ENCODE measurements at places on chromosomes 2 and 18. TPM values are rescaled to one million over a fixed set of nuclear protein-coding genes. Genes with fewer than 3 reads are reported as not detected.
A peak's percentile ranks its signal among the peaks of the same experiment; 100 is the strongest.

- no peak for DNase-seq
- H3K4me3 ChIP-seq = no peak overlapping the region
- H3K27me3 ChIP-seq = no peaks in the 10 kb centered on the region
- no peak overlapping the region for H3K27ac ChIP-seq
Measured at GRCh38 chr2:143152637-143153036, 23.4 kb downstream of the ARHGAP15 start.

DNA sequence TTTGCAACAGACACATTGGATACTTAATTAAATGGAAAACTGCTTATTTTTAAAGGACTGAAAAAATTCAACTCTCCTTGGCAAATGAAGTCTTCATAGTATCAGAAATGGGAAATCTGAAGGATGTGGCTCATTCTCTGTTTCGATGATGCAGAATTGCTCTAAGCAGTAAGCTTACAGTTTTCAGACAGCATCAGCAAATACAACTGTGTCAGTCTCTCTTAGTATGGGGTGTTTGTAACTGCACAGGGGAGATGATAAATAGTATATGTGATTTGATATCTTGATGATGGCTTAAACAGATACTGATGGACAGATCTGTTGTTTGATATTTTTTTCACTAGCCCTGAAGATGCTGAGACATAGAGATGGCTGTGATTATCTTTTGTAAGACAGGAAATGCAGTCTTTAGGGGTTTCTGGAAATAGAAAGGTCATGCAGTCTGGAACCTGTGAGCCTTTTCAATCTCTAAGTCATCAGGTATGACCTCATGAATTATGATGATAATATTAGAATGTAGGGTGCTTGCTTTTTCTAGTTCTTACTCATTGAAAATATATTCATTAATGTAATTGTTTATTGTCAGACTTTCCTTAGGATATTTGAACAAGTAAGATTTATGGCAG, 84.2 kb downstream of the SLC4A10 start:
- DNase-seq = no peak
- peak overlapping the region; percentile 16 for H3K27ac ChIP-seq
- peaks cover 1% of the 10 kb centered on the region for H3K27me3 ChIP-seq
- H3K4me1 ChIP-seq = peaks cover 13% of the 10 kb centered on the region
- H3K4me3 ChIP-seq = peak overlapping the region; percentile 21
- H3K36me3 ChIP-seq = no peaks in the 10 kb centered on the region

DNA sequence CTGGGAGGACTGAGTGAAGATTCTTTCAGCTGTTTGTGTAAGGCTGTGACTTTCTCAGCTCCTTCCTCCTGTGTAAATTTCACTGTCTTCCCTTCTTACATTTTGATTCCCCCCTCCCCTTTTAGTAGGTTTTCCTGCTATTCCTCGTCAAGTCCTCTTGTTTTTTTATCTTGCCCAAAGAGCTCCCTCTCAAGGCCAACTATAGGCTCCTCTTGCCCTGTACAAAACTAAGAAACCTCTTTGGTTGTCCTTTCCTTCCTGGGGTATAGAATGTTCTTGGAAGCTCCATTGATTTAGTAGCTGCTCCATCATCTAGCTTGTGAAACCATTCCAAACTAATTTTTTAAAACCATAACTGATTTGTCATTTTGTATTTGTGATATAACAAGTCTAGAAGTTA, 7.3 kb downstream of the CCDC121 start:
- no peak overlapping the region for H3K4me3 ChIP-seq
- H3K27me3 ChIP-seq = no peaks in the 10 kb centered on the region
- no peak for DNase-seq

The MRPL33 gene
- total RNA-seq = 58.4 TPM

The EMX1 gene
- total RNA-seq = not detected

GRCh38 chr2:15040429-15041084, 408.0 kb downstream of the LRATD1 start:
- H3K36me3 ChIP-seq = no peaks in the 10 kb centered on the region
- H3K27ac ChIP-seq = no peak overlapping the region
- peaks cover 6% of the 10 kb centered on the region for H3K27me3 ChIP-seq
- peaks cover 4% of the 10 kb centered on the region for H3K4me1 ChIP-seq
- no peak overlapping the region for H3K4me3 ChIP-seq
- no peak for DNase-seq

DNA sequence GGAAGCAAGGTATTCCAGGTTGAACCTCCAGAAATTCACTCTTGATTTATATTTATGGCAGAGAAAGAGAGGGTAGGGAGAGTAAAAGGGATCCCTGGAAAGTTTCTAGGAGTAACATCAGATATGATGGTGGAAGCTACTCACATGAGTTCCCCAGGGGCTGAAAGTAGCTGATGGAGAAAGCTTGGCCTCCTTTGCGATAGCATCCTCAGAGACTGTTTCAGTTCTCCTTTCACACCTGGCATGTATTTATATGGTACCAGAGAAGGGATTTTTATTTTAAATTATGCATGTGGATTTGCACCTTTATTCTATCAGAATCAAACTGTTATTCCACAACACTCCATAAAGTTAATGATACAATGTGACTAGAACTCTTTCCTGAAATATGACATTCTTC, 126.3 kb upstream of the OSR1 start:
- H3K4me1 ChIP-seq = peaks cover 10% of the 10 kb centered on the region
- H3K27me3 ChIP-seq = peaks cover 3% of the 10 kb centered on the region
- DNase-seq = no peak
- no peak overlapping the region for H3K27ac ChIP-seq
- H3K36me3 ChIP-seq = no peaks in the 10 kb centered on the region

- H3K4me1 ChIP-seq = peaks cover 12% of the 10 kb centered on the region
- H3K27ac ChIP-seq = peak overlapping the region; percentile 6
- no peaks in the 10 kb centered on the region for H3K36me3 ChIP-seq
- DNase-seq = no peak
- no peaks in the 10 kb centered on the region for H3K27me3 ChIP-seq
Measured at GRCh38 chr18:12420821-12421421, 13.2 kb downstream of the PRELID3A start.

DNA sequence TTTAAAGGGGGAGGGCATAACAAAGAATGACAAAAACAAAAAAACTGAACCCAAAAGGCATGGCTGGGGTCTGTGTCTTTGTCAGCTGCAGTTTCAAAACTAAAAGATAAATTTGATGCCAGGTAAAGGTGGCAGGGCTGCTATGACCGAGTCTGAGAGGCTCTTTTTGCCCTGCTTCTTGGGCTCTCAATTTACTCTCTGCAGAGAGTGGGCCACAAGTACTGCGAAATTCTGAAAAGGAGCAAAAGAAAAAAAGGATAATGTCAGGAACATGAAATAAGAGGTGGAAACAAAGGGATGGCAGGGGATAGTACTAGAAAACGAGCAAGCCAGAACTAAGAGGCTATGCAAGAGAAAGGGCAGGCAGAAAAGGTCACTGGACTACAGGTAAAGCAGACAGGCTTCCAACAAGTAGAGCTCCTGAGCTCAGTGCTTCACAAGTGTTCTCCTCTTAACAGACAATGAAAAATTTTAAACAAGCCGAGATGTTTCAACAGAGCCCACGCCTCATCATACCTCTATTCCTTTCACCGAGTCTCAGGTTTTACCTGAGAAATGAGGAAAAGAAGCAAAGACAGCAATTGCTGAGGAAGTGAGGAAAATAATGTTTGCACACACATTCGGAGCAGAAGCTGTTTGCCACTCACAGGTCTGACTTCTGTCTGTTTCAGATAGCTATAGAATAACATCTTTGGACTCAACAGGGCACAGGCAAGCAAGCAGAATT, 7.3 kb downstream of the IRS1 start:
- H3K27me3 ChIP-seq = no peaks in the 10 kb centered on the region
- peak overlapping the region; percentile 34 for H3K27ac ChIP-seq
- no peak for DNase-seq
- peaks cover 36% of the 10 kb centered on the region for H3K36me3 ChIP-seq

DNA sequence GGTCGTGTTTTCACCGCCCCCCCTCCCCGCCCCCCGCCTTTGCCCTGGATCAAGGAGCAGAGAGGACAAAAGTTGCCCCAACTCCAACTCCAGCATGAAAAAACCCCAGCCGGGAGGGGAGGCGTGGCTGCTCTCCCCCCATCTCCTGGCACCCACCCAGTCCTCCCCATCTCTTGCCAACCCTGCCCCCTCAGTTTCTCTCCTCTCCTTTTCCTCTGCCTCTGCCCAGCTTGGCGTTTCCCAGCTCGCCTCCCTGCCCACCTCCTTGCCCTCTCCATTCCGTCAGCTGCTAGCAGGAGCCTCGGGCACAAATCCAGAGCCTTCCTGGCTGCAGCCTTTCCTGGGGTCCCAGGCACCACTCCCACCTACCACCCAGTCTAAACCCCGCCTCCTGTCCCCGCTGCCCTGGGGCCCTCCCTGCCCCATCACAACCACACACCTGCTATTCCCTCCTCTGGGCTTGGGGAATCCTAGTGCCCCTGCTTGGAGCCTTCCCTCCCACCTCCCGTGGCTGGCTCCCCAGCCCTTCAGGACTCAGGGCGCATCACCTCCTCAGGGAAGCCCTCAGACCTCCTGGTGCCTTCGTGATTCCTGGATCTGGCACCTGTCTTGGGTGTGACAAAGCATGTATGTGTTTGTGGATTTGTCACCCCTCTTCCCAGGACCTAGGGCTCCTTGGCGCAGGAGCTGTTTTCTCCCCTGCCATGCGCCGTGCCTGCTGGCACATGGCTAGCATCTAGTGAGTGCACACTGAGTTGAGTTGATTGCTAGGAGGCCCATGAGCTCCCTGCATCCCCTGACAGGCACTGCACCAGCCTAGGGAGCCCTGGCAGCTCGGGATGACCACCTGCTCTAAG, 209.1 kb downstream of the TFCP2L1 start:
- H3K27me3 ChIP-seq = peaks cover 25% of the 10 kb centered on the region
- H3K36me3 ChIP-seq = no peaks in the 10 kb centered on the region
- no peak for DNase-seq
- H3K4me1 ChIP-seq = no peaks in the 10 kb centered on the region
- no peak overlapping the region for H3K4me3 ChIP-seq
- H3K27ac ChIP-seq = no peak overlapping the region

DNA sequence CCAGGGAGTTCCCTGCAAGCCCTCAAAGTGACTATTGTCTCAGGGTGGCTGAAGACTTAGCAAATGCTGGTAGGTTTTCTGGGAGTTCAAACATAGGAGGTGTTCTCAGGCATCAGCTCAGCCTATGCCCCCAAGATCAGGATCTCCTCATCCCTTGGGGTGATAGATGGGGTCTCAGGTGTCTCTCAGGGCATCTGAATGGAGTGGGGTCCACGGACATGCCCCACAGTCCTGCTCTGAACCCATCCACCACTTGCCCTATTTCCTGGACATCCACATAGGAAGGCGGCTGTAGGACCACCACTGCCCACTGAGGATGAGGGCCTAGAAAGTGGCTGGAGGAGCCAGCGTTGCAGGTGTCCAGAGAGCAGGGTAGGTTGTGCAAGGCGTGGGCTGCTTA, 287.0 kb upstream of the CXCR4 start:
- H3K36me3 ChIP-seq = no peaks in the 10 kb centered on the region
- H3K27me3 ChIP-seq = peaks cover 52% of the 10 kb centered on the region
- no peak overlapping the region for H3K27ac ChIP-seq
- no peak overlapping the region for H3K4me3 ChIP-seq
- H3K4me1 ChIP-seq = peaks cover 5% of the 10 kb centered on the region

DNA sequence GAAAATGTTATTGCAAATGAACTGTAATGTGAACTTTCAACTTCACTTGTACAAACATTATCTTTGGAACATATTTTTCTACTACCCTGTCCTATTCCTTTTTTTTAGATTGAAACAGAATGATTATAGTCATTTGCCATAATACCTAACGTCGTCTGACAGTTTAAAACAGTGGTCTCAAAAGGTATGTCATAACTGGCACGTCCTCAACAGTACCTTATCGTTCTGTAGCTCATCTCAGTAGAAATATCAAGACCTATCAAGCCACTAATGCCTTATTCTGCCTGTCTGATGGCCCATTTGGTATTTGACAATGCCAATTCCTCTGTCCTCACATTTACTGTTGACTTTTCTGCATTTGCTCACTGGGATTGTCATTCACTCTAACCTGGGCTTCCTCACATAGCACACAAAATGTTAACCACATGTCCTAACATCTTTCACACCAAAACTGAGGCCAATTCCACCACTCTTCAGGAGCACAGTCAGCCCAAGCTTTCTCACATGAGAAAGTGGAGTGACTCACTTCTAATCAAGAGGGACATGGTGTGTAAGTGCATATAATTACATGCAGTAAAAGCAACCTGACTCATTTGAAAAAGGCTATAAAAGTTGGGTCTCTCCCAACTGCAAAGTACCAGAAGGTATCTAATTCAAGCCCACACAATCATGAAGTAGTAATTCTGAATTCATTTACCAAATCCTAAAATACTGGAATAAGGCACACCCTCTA, 34.8 kb downstream of the DNER start:
- H3K36me3 ChIP-seq = no peaks in the 10 kb centered on the region
- no peak overlapping the region for H3K4me3 ChIP-seq
- H3K4me1 ChIP-seq = no peaks in the 10 kb centered on the region
- DNase-seq = no peak
- no peak overlapping the region for H3K27ac ChIP-seq

The NXPH2 gene
- total RNA-seq = not detected

DNA sequence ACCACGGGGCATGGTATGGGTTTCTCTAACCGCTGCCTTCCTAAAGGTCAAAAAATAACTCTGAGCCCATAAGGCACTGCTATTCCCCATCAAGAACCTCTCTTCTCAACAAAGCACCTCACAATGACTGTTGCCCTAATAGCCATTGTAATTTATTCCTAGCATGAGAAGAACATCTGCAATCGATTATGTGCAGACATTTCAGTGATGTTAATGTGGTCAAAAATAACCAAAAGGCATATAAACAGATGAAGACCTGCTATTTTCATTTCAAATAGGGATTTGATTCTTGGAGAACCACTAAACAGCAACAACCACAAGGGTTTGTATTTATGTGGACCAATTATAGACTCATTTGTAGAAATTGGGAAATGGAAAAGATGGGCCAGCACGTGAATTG, 356.6 kb downstream of the FBXO15 start:
- H3K36me3 ChIP-seq = no peaks in the 10 kb centered on the region
- no peak overlapping the region for H3K27ac ChIP-seq
- no peak for DNase-seq
- H3K4me3 ChIP-seq = no peak overlapping the region

The EPHA4 gene
- total RNA-seq = 11.7 TPM

The ABCG5 gene
- total RNA-seq = not detected

The KIF3C gene
- 10.7 TPM for total RNA-seq

The ACTG2 gene
- total RNA-seq = not detected

The XIRP2 gene
- not detected for total RNA-seq

DNA sequence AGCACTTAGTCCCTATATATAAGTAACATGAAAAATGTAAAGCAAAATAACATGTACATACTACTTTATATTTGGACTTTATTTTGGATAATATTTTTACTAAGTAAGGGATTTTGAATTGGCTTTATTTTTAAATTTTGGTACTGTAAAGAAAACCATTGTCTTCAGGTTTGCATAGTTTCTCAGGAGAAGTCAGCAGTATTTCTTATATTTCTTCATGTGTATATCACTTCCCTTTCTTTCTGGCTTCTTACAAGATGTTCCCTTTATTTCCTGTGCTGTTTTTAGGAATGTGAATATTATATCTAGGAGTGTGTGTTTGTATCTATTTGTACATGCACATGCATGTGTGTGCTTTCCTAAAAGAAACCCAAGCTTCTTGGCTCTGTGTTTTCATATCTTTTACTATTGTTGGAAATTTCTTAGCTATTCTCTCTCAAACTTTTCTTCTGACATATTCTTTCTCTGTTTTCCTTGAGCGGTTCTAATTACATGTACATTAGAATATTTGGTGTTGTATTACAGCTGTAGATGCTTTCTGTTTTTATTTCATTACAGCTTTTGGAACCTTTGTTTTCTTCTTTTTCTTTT, 1549.7 kb upstream of the ACVR2A start:
- no peak overlapping the region for H3K27ac ChIP-seq
- no peaks in the 10 kb centered on the region for H3K27me3 ChIP-seq
- DNase-seq = no peak
- H3K4me3 ChIP-seq = no peak overlapping the region
- no peaks in the 10 kb centered on the region for H3K36me3 ChIP-seq

- no peaks in the 10 kb centered on the region for H3K36me3 ChIP-seq
- no peaks in the 10 kb centered on the region for H3K27me3 ChIP-seq
- no peak overlapping the region for H3K4me3 ChIP-seq
- H3K4me1 ChIP-seq = no peaks in the 10 kb centered on the region
Measured at GRCh38 chr2:146776596-146776995, 1068.2 kb upstream of the ACVR2A start.

Data from activated CD4-positive, alpha-beta memory T cell treated with anti-CD3 and anti-CD28 coated beads, Interleukin-2, amount 10 ng/mL, durations not matched to agents 7 days and 5 days (primary cell).